ENCODE measurements at places on chromosomes 16 and 17.

DNA sequence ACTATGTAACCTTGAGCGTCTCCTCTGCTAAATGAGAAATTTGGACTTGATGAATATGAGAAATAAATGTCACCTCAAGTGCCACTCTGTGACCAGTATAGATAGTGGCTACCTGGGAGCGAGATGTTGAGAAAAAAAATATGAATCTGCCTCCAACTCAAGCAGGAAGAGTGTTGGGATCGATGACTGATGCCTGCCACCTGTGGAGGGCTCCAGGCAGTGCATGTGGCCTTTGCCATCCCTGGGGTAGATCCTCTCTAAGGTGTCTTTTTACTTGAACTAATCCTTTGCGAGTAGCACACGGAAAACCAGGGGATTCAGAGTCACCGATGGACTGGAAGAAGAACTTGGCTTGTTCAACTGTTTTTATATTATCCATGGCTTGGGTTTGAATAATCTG, 9.4 kb downstream of the CCDC182 start:
- DNase-seq: no peak

DNA sequence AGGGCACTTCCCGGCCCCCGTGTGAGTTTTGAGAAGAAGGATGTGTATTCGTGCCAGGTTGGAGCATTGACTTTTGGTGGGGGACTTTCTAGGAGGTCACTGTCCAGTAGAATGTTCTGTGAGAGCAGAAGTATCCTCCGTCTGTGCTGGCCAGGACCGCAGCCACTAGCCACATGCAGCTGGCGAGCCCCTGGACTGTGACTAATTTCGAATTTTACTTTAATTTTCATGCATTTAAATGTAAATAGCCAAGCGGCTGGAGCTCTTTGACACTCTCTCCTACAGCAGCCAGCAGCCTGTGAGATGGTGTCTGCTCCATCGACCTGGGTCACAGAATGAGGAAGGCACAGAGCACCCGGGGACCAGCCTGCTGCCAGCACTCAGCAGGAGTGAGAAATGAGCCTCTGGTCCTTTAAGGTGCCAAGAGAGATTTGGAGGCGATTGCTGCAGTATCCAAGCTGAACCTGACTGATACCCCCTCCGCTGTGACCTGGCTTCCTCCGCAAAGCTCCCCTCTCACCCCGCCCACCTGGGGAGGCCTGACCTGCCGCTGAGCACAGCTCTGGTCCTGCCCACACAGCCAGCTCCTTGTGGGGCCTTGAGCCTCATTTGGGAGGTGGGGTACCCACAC, 7.8 kb downstream of the ATP2A3 start:
- no peak for DNase-seq

GRCh38 chr17:49557312-49558024, 18.2 kb upstream of the NXPH3 start:
- DNase-seq: no peak

GRCh38 chr16:56610017-56610608, 1.7 kb downstream of the MT2A start:
- DNase-seq: peak; percentile 61

DNA sequence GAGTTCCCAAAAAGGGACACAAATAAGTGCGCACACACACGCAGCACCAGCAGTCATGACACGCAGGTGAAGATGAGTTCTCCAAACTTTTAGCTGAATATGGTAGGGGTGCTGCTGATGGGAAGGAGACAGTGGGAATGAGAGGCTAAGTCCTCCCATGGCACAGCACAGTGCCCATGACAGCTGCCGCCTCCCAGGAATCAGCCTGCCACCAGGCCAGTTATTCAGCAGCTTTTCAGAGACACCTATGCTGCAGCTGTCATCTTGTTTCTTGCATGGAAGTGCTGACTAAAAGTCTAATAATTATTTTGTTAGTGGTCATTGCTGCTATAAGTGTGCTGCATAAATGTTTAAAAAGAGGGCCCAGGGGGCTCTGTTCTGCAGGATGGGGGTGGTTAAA, 12.2 kb downstream of the WFIKKN2 start:
- no peak for DNase-seq

GRCh38 chr16:73171380-73171779, 123.5 kb upstream of the ZFHX3 start:
- no peak for DNase-seq

GRCh38 chr17:62024866-62025265, 40.2 kb downstream of the MED13 start:
- no peak for DNase-seq

- no peak for DNase-seq
These were observed 27.5 kb downstream of the ITGAE start for GRCh38 chr17:3773511-3773910.

DNA sequence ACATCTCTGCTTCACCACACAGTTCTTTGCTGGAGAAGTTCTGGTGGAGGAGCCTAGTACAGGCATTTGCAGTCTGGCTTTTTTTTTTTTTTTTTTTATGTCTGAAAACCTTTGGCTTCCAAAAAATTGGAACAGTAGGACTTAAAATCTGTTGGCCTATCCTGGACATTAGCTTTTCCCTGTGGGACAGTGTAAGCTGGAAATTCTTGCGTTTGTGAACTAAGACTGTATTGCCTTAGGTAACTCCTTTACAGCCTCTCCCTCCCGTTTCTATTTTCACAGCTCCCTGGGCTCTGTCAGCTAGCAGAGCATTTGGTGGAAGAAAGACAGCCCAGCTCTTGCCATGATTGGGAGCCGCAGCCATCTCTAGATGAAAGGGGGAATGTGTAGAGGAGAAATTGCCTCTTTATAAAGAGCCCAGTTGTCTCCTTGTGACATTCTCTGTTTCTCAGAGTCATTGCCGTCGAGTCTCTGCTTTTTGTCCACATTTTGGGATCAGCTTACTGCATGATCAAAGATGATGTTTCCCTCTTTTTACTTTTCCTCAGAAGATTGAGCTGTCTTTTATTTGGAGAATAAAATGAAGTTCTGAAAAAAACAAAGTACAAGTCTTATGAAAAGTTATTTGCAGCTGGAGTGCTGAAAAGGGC, 227.5 kb downstream of the SPECC1 start:
- DNase-seq: no peak

DNA sequence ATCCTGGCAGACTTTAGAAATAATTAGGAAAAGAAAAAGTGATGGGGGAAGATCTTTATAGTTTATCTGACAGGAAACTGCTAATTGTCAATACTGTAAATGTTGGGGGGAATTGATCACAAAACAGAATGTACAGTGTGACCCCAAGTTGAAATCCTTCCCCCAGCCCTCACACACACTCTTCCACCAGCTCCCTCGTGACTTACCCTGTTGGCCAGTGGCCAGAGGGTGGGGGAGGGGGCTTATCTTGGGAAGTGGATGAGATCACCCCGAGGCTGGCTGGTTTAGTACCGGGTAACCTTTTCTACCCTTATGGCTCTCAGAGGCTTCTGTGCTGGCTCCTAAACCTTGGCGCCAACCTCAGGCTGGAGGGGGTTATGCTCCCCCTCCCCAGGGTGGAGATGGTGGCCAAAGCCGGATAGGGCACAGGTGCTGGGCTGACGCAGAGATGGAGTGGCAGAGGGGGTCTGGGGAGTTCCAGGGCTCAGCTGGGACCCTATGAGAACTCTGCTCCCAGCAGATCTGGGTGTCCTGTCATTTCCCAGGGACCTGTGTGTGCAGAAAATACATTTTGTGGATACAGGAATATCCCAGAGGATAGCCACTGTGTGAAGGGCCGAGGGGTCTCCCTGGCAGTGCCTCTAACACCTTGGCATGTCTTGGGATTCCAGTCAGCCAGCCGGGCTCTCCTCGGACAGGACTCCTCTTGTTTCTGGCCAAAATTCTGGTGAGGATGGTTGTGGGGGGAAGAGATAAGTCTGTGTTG, 18.6 kb downstream of the CDH16 start:
- DNase-seq: no peak
